ENCODE measurements at places on chromosomes 1 and 21.

- DNase-seq: no peak
Observed at GRCh38 chr1:179154437-179154836, 72.6 kb downstream of the TOR3A start.

DNA sequence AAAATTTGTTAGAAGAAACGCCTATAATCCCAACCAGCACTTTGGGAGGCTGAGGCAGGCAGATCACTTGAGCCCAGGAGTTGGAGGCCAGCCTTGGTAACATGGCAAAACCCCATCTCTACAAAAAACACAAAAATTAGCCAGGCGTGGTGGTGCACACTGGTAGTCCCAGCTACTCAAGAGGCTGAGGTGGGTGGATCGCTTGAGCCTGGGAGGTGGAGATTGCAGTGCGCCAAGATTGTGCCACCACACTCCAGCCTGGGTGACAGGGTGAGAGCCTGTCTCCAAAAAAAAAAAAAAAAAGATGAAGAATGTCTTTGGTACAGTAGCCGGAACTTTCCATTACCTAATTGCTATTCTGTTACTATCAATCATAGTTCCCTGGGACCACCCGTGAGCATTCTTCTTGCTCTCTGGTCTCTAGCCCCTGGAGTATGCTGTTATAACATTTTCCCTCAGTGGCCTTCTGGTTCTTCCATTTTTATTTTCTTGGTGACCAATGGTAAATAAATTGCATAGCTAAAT is 43.4 kb downstream of the WASF2 start:
- no peak for DNase-seq

GRCh38 chr1:4053774-4054173 is 153.7 kb upstream of the C1orf174 start:
- no peak for DNase-seq

DNA sequence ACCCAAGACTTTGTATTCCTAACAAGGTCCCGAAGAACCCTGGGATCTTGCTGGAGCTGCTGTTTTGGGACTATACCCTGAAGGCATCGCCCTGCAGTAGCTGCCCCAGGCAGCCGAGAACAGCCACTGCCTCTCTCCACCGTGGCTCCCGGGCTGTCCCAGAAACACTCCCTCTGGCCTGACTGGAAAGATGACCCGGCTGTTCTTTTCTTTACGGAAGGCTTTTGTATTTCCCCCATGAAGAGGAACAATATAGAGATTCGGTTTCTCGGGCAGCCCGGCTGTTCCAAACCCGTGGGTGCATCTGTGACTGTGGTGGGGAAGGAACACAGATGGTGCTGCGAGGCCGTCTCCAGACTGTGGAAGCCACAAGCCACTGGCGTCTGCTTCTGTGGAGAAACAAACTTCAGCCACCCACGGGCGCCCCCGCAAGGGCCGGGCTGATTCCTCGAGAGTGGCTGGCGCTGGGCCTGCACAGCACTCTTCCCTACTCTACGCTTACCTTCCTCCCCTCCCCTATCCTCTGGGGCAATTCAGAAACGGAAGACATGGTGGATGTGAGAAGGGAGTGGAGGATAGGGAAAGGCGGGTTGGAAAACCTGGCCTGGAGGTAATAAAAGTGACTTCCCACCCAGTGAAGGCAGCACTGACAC is 33.7 kb upstream of the VASH2 start:
- peak; percentile 57 for DNase-seq

- DNase-seq: no peak
Observed at GRCh38 chr21:16241479-16241963, 511.7 kb downstream of the USP25 start.

DNA sequence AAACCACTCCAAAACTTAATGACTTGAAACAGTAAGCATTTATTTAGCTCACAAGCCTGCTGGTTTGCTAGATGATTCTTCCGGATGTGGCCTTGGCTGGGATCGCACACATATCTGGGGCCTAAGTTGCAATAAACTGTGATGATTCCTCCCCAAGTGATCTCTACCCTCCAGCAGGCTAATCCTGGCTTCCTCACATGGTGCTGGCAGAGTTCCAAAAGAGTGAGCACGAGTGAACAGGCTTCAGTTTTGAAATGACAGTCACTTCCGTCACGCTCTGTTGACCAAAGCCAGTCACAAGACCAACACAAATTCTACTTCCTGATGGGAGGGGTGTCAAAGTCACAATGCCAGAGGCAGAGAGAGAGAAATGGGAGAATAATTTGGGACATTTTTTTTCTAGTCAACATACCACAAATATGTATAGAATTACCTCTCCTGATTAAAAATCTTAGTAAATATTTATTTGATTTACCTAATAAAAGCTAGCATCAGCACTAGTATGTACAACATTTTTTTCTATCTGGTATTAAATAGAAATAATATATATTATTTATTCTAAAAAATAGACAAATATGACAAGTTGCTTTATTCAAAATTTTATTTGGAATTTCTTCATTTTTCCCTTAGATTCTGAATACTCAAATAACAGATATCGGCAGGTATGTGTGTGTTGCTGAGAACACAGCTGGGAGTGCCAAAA is 292.7 kb downstream of the TPR start:
- DNase-seq: peak; percentile 8

- DNase-seq: no peak
Observed at GRCh38 chr21:45297329-45297728, 9.6 kb upstream of the POFUT2 start.

- DNase-seq: no peak
Observed at GRCh38 chr1:12197483-12197880, 30.7 kb downstream of the TNFRSF1B start.

DNA sequence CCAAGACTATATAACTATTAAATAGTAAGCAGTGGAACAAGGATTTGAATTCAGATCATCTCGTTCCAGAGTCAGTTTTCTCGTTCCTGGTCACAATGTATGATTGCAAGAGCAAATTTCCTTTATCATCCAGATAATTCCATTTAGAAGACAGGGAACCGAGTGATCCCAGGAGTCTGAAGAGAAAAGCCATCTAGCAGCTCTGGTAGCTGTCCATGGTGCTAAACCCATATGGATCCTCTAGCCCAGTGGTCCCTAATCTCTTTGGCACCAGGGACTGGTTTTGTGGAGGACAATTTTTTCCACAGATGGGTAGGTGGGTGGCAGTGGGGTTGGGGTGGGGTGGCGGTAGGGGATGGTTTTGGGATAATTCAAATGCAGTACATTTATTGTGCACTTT is 229.4 kb downstream of the PTPRU start:
- no peak for DNase-seq

DNA sequence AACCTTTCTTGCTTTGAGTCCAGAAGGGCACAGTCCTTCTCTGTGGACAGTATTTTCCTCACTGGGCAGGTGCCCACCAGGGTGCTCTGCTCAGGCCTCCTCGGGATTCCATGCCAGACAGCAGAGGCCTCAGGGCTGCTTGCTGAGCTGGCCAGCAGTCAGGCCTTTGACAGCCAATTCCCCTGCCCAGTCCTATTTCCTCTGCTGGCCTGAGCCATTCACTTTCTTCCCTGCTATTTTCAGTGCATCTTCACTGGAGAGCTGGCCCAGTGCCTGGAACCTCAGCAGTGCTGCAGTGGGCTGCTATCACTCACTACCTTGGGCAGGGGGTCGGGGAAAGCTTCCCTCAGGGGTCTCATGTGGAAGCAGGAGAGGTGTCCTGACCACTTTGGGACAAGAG is 33.2 kb downstream of the KCNA10 start:
- no peak for DNase-seq

- DNase-seq: no peak
Observed at GRCh38 chr1:25760122-25760719, 39.8 kb upstream of the SELENON start.

DNA sequence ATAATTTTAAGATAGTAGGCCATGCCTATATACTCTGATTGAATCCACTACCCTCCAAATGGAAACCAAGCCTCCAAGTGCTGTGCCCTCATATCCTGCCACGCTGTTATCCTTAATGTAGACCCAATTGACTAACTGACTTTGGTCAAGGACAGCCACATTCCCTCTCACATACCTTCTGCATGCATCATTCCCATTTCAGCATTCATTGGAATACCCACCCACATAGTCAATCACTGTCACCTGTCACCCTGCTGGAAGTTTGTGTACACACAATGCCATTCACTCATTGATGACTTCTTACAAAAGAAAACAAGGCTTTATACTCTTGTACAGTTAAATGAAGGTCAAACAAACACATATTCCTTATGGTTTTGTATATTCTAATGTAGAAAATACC is 221.1 kb upstream of the PBX1 start:
- DNase-seq: no peak

GRCh38 chr1:236239092-236239585 is 42.6 kb downstream of the ERO1B start:
- DNase-seq: no peak

- DNase-seq: no peak
Observed at GRCh38 chr1:175094626-175095025, 27.0 kb downstream of the TNN start.

- DNase-seq: no peak
Observed at GRCh38 chr1:56212143-56212542, 367.2 kb downstream of the PLPP3 start.

- no peak for DNase-seq
Observed at GRCh38 chr1:160548960-160549664, 26.1 kb upstream of the SLAMF6 start.

- no peak for DNase-seq
Observed at GRCh38 chr1:167310732-167311131, 90.0 kb downstream of the POU2F1 start.

DNA sequence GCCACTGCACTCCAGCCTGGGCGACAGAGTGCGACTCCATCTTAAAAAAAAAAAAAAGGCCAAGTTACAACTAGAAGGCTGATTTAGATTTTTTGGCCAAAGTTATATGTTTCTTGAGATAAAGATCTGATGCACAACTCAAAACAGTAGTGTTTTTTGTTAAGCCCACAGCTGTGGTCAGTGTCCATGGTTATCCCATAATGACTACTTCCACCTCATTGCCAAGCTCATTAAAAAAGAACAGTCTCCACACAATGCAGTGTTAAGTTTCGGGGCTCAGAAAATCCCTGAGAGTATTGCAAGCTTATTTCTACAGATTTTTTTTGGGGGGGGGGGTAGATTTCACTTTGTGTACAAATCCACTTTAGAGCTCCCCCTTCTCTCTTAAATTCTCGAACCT is 120.5 kb downstream of the RUNX1 start:
- no peak for DNase-seq

DNA sequence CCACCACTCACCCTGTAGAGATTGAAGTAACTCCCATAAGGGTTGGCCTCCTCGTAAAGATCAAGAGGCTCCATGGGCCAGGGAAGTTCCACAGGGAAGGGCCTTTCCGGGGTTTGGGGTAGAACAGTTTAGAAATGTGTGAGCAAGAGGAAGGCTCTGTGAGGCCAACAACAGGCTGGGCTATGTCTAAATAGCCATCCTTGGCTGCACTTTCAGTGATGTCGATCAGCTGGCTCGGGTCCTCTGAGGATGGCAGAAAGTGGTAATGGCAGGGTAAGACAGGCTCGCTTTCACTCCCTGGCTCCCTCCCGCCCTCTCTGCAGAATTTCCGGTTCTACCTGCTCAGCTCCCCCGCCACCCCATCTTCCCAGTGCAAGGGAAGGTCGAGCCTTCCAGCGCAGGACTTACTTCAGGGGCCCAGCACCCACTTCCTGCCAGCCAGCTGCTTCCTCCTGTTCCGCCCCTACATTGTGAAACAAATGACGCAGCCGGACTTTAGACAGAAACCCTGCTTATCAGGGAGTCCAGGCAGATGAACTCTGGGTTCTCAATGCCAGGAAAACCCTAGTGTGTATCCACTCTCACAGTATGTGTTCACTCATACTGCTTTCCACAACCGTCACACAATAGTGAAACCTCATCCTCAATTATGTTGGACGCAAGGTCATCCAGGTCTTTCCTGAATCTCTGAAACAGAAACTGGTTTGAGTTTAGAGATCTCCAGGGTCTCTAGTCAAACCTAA is 7.3 kb downstream of the F11R start:
- DNase-seq: peak; percentile 14

GRCh38 chr1:38727684-38728584 is 131.6 kb downstream of the RRAGC start:
- peak; percentile 50 for DNase-seq

- DNase-seq: no peak
Observed at GRCh38 chr1:200269256-200269655, 140.6 kb downstream of the ZNF281 start.

GRCh38 chr1:159203610-159204009 is 1.1 kb upstream of the ACKR1 start:
- no peak for DNase-seq

- no peak for DNase-seq
Observed at GRCh38 chr1:150874455-150875196, 1.8 kb downstream of the ARNT start.

DNA sequence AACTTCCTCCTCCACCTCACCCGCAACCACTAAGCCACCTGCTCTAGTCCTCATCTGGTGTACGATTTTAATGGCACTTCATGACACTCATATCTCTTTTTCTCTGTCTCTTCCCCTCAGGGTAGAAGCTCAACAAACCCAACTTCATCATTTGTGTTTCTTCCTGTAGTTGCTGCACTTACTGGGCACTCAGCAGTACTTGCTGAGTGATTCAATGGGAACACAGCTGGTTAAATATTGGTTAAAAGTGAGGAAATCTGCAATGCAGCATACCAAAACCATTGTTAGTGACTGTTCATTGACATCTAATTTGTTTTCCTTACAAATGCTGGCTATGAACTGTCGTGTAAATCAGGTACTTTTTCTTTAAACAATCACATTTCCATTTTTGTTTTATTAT is 541.1 kb upstream of the PRMT6 start:
- DNase-seq: no peak

- no peak for DNase-seq
Observed at GRCh38 chr1:179779645-179780272, 36.7 kb downstream of the FAM163A start.

DNA sequence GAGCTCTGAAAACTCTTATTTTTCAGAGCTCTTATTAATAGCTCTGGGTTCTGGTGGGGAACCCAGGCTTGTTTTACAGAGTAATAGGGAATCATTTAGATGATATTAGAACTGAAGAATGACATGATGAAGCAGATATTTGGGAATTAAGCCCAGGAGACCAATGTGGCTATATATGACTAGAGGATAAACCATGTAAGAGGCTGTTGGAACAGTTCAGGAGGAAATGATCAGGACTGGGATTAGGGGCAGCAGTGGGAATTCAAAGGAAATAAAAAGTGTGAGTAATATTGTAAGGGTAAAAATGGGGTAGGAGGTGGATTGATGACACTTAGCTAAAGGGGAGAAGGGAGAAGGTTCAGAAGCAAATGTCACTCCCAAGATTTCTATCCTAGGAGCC is 58.6 kb downstream of the GIPC2 start:
- no peak for DNase-seq

All from anterior cingulate cortex (tissue), 58 donors.